ENCODE measurements at places on chromosomes 13 and 19.

- DNase-seq = no peak
Observed at GRCh38 chr19:49565261-49565660, 15.1 kb downstream of the NOSIP start.

GRCh38 chr19:56601375-56601774, 6.3 kb downstream of the ZNF71 start:
- no peak for DNase-seq

- no peak for DNase-seq
Observed at GRCh38 chr13:72639377-72639776, 88.1 kb downstream of the MZT1 start.

- no peak for DNase-seq
Observed at GRCh38 chr19:55050749-55051532, 12.0 kb downstream of the RDH13 start.
